ENCODE measurements at places on chromosomes 11 and 22. TPM values are rescaled to one million over a fixed set of nuclear protein-coding genes. Genes with fewer than 3 reads are reported as not detected.

Gene TIGD3
- not detected for total RNA-seq

Gene CCDC86
- 10.9 TPM for total RNA-seq

Gene MRGPRX4
- total RNA-seq: not detected

Gene PRODH
- not detected for total RNA-seq

Gene HBG2
- not detected for total RNA-seq

Gene ASRGL1
- 37.1 TPM for total RNA-seq

Gene B3GAT1
- under 0.01 TPM for total RNA-seq

Gene CAVIN3
- total RNA-seq: 135 TPM

Gene SLC16A8
- under 0.01 TPM for total RNA-seq

Gene IFTAP
- total RNA-seq: 45.4 TPM

Gene LRRC32
- total RNA-seq: 23.9 TPM

Gene SLC6A5
- total RNA-seq: not detected

Gene MS4A15
- not detected for total RNA-seq

Gene SLN
- not detected for total RNA-seq

Gene OR51B4
- total RNA-seq: not detected

Gene KREMEN1
- total RNA-seq: 0.30 TPM

Gene OR10D3
- total RNA-seq: not detected

Gene CYP2D6
- total RNA-seq: not detected

Gene TPST2
- total RNA-seq: 38.7 TPM

Gene CHRM1
- not detected for total RNA-seq

Gene MUC2
- not detected for total RNA-seq

Gene SCN4B
- total RNA-seq: under 0.01 TPM

Gene MAPK11
- 17.9 TPM for total RNA-seq

Gene NXPE2
- total RNA-seq: not detected

Gene DTX4
- total RNA-seq: under 0.01 TPM

Gene FAM83F
- not detected for total RNA-seq

Gene VPREB1
- total RNA-seq: not detected

Gene TENM4
- total RNA-seq: 2.3 TPM

Gene TSKU
- total RNA-seq: 3.6 TPM

Gene GSTT2
- not detected for total RNA-seq

Gene BDNF
- 8.5 TPM for total RNA-seq

Gene NLRP6
- total RNA-seq: not detected

Gene GDPD4
- total RNA-seq: not detected

Gene GUCY1A2
- under 0.01 TPM for total RNA-seq

Gene PATE4
- total RNA-seq: not detected

Gene NELL1
- not detected for total RNA-seq

Gene APOL3
- total RNA-seq: 104 TPM

Gene SCGB1A1
- not detected for total RNA-seq

Gene RAG2
- not detected for total RNA-seq

Gene ZP1
- not detected for total RNA-seq

Measured in epithelial cell of umbilical artery (primary cell).